ENCODE measurements at places on chromosomes 1 and 21.

DNA sequence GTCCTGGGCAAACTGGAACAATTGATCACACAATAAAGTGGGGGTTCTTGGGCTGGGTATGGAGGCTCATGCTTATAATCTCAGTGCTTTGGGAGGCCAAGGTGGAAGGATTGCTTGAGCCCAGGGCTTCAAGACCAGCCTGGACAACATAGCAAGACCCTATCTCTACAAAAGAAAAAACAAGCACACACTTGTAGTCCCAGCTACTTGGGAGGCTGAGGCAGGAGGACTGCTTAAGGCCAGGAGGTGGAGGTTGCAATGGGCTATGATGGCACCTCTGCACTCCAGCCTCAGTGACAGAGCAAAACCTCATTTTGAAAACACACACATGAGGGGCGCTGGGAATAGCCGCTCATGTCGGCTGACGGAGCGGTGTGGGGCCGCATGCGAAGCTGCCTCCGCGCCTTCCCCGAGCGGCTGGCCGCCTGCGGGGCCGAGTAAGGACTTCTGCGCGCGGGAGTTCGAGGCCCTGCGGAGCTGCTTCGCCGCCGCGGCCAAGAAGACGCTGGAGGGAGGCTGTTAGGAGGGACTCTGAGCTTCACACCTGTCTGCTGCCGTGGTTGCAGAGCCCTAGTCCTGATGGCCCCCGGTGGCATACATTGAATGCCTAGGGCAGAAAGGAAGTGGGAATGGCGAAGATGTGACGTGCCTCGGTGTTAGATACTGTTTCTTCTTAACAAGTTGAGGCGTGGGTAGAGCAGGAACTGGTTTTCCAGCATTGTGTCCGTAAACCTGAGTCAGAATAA lies 59.5 kb downstream of the ACBD3 start:
- no peak for DNase-seq

DNA sequence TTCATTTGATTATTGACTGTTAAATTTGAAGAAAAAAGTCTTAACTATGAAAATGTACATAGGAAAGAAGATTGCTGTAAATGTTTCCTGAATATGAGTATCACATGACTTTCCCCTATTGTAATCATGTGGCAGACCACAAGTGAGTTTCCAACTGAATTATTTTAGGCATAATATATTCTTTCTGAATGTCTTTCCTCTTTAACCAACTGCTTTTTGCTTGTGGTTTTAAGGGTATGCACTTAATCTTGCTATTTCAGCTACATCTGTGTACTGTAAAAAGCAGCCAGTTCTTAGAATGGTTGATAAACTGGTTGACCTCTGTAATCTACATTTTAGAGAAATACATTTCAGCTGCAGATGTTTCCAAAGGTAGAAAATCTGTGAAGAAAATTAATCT lies 400.7 kb downstream of the NEGR1 start:
- DNase-seq, result no peak

GRCh38 chr21:31397515-31397926 lies 53.5 kb upstream of the TIAM1 start:
- DNase-seq, result no peak

DNA sequence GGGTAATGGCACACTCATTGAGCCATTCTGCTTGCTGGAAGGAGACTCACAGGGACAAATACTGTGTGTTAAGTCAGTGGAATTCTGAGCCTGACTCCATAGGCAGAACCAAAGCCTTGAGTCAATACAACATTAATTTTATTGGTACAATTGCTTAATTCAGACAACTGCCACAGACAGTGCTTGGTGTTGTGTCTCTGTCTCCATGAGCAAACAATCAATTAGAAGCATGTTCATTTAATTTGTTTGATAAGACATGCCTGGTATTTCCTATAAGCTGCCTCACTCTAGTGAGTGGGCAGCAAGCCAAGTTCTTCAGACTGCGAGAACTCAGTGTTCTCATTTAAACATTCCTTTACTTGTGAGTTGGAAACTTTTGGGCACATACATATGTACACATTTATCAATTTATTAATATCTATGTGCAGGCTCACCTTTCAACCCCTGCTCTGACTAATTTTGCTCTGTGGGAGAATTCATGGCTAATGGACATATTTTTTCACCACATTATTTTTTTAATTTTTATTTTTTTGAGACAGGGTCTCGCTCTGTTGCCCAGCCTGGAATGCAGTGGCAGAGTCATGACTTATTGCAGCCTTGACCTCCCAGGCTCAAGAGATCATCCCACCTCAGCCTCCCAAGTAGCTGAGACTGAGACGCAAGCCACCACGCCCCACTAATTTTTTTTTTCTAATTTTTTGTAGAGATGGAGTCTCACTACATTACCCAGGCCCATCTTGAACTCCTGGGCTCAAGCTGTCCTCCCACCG lies 4.5 kb upstream of the SRSF10 start:
- DNase-seq, result peak; percentile 76

DNA sequence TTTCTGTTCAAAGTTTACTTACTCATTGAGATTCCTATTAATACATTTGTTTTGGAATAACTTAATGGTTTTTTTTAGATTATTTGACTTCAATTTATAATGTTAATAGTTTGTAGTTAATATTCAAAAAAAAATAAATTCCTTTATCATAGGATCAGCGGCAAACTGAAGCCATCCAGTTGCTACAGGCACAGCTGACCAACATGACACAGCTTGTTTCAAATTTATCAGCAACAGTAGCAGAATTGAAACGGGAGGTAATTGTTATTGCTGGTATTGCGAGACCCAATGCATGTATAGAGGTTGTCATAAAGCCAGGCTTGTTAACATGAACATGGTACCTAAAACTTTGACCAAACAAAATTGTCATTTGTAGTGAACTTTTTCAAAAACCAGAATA lies 59.0 kb upstream of the FASLG start:
- no peak for DNase-seq

DNA sequence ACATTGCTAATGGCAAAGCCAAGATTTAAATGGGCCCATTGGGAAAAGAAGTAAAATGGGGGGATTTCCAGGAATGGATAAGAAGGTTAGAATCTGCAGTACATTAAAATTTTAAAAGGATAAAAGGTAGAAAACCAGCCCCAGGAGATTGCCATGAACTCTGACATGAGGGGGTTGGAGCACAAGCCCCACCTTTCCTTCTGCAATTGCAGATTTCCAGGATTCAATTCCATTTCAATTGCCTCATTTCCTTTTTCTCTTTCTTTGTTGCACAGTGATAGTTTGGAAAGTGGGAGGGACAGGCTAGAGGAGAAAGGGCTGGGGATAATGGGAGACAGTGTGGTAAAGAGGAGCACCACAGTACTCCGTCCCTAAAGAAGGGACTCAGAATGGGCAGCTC lies 238.5 kb upstream of the RAB4A start:
- DNase-seq, result no peak

GRCh38 chr1:52877554-52877953 lies 35.0 kb downstream of the ZYG11A start:
- no peak for DNase-seq

DNA sequence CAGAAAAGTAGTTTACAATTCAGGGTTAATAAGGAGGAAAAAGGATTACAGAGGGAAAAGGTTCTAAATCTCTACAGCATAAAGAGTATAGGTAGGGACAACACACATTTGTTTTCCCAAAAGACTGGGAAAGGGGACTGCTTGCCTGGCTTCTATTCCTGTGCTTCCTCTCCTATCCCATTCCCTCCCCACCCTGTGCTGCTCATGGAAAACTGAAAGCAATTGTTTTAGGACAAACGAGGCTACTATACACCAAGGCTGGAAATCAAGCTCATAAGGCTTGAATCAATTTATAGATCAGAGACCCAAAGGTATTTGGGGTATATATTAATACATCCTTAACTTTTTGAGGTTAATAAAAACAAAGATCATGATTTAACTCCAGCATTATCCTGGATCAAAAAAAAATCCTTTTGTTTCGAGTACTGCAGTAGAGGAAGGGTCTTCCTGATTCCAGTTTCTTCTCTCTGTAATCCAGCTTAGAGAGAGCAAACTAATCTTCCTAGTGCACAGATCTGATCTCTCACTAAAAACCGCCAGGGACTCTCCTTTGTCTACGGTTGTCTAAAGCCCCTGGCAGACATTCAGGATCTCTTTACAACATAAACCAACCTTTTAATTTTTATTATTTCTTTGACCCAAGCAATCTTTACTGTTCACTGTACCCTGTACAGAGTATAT lies 37.4 kb upstream of the A3GALT2 start:
- no peak for DNase-seq

GRCh38 chr1:65260851-65261473 lies 48.4 kb upstream of the DNAJC6 start:
- DNase-seq, result no peak

GRCh38 chr1:201501144-201501543 lies 5.8 kb downstream of the CSRP1 start:
- DNase-seq, result no peak

- peak; percentile 75 for DNase-seq
These were observed 42.6 kb upstream of the WNT2B start for GRCh38 chr1:112466078-112466660.

DNA sequence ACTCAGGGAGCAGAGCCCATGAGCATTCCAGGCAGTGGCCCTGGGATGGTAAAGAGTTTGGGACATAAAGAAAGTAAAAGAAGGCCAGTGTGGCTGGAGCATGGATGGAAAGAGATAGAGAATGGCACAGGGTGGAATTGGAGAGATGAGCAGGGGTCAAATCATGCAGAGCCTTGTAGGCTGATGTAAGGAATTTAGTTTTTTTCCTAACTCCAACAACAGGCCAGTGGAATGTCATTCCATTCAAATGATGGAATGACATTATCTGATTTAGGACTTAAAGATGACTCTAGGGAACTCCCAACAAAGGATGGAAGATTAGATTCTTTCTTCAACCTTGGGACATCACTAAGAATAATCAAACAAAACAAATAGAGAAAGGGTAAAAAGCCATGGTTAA lies 12.8 kb upstream of the S100A2 start:
- peak; percentile 40 for DNase-seq

Data from fibroblast of skin of left biceps (primary cell).